ENCODE measurements at places on chromosomes 16 and 17.
A peak's percentile ranks its signal among the peaks of the same experiment; 100 is the strongest.

DNA sequence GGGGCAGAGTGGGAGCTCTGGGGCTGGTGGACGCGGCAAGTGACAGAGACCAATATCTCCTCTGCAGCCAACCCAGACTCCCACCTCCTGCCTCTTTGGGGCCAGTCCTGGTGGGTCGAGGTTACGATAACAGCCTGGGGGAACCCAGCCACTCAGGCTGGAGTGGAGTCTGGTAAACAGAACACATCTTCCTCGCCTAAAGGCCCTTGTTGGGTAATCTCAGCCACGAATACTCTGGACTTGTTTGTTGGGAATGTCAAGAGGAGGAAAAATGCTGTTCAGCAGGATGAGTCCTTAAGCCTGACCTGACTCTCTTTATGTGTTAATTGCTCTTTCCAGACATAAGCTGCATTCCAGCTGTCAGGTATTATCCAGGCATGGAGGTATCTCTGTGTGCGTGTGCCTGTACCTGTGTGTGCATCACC is 8.0 kb upstream of the SPNS2 start:
- no peak for DNase-seq

DNA sequence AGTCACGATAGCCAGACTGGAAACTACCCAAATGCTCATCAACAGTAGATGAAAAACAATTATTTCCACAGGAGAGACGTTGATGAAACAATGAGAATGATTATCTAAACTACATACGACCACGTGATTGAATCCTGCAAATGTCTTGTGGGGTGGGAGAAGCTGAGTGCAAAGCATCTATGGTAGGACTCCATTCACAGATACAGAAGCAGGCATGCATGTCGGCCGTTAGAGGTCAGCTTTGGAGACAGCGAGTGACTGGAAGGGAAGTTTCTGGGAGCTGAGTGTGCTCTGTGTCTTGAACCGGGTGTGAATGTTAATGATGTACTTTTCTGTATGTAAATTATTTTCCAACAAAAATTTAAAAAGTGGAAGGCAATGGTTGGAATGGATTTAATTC is 71.5 kb upstream of the DNAJA2 start:
- DNase-seq, result peak; percentile 94

DNA sequence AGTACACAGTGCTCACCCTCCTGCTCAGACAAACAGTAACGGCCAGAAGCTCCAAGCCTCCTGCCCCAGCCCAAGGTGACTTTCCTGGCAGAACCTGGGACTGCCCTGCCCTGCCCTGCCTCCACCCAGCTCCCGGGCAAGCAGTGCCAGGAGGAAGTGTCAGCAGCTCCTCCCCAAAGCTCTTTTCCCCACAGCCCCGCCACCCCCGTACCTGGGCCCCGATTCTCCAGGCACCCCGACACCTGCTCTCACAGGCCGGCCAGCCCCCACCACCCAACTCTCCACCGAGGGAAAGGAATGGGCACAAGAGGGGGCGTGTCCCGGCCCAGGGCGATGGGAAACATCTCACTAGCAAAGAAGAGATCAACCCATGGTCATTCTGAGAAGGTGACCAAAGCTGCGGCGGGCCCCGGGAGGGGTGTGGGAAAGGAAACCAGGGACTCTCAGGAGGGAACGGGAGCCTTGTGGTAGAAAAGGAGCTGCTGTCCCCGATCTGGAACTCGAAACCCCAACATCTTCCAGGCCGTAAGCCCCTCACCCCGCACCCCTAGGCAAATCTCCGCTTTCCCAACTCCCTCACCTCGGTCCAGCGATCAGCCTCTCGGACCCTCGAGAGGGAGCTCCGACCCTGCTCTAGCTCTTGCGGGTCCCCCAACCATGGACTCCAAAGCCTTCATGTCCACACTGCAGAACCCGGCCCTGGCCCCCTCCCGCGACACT is 1.2 kb downstream of the BCAR1 start:
- DNase-seq, result no peak

DNA sequence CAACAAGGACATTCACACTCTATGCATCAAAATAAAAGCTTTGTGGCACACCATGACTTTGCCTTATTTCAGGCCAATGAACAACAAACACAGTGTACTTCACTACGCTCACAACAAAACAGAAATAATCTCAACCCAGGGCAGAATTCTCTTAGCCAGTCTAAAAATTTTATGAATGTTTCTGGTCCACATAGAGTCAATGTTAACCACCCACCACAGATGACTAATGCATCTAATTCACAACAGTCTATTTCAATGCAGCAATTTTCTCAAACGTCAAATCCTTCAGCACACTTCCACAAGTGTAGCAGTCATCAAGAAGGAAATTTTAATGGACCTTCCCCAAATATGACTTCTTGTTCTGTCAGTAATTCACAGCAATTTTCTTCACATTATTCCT is 101.7 kb downstream of the CHD9 start:
- DNase-seq, result no peak

- no peak for DNase-seq
Measured at GRCh38 chr17:69478916-69479315, 64.4 kb downstream of the MAP2K6 start.

- no peak for DNase-seq
Measured at GRCh38 chr16:65126845-65127624, 5.2 kb upstream of the CDH11 start.

- peak; percentile 45 for DNase-seq
Measured at GRCh38 chr17:67509390-67510287, 132.6 kb downstream of the PITPNC1 start.

DNA sequence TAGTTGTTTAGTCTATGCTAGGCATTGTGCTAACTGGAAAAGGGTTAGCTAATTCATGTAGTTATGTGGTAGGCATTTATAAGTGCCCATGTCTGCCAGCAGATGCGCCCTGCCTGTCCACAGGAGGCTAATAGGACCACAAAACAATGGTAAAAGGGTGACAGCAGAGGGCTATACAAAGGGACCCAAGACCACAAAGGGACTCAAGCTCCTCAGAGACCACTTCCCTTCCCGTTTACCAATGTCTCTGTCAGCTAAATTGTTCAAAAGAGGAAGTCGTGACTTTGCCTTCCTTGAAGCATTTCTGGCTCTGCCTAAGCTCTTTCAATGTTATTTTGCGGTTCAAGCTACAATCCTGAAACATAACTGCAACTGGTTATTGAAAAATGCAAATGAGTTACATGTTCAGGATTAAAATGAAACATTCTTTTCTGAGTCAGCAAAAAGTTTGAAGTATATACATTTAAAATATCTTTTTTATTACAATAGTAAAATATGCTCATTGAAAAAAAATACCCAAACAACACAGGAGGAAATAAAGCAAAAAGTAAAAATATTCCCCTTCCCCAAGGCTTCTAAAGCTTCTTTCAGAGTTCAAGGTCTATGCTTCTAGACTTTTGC is 149.2 kb downstream of the MAF start:
- DNase-seq, result peak; percentile 97

GRCh38 chr16:28522792-28523191 is 16.0 kb downstream of the NUPR1 start:
- DNase-seq, result no peak

GRCh38 chr16:23629516-23629915 is 11.6 kb downstream of the PALB2 start:
- DNase-seq, result no peak

DNA sequence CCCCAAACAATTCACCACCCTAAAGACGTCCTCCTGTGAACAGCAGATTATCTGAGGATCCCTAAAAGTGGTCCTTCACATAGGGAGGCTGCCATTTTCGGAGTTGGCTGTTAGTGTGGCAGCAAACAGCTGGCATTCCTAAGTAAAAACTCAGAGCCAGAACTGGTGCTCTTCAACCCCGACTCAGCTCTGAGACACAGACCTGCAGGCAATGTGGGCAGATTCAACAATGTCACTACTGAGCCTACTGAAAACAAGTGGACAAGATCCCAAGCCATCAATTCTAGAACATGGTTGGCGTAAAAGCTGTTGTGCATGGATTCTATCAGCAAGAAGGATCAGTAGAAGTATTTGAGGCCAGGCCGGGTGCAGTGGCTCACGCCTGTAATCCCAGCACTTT is 247.2 kb downstream of the NTN1 start:
- no peak for DNase-seq

DNA sequence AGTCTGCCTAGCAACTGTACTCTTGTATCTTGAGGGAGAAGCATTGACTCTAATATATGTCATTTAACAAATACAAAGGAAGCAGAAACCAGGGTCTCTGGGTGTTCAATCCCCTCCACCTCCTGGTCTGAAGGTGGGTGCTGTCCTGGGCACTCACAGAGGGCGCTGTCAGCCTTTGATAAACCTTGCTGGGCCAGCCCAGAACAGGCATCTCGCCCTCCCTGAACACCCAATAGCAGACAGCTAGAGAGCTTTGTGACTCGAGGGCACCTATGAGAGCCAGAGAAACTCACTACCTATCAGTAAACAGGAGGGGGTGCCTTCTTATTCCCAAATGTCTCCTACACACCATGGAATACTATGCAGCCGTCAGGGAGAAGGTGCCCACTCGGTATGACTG is 6.4 kb upstream of the PIPOX start:
- no peak for DNase-seq

GRCh38 chr16:58451945-58452401 is 48.0 kb upstream of the NDRG4 start:
- no peak for DNase-seq

DNA sequence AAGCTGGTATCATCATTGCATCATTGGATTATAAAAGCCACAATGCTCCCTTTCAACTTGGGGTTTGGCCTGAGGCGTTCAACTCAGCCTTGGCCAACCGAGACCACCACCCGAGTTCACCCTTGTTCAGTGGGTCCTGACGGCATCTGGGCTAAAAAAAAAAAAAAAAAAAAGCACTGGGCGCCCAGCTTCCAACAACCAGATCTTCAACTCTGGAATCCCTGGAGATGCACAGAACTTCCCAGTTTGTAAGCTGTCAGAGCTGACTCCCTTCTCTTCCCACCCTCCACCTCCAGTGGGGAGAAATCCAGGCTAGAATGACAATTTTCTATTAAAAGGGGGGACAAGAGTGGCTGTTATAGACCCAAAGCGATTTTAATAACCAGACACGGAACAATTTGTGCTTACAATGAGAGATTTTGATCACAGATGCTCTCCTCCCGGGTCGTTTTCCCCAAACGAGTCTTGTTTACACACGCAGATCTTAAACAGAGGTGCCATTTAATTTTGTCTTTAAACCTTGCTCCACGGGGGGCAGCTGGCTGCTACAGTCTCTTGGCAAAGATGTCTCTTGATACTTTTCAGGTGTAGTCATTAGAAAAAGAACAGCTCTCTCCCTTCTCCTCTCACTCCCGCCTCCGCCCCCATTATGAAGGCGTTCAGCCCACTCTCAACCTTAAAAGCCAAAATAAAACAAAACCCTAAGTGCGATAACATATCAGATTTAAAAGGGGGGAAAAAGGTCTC is 26.9 kb downstream of the GPRC5B start:
- no peak for DNase-seq

DNA sequence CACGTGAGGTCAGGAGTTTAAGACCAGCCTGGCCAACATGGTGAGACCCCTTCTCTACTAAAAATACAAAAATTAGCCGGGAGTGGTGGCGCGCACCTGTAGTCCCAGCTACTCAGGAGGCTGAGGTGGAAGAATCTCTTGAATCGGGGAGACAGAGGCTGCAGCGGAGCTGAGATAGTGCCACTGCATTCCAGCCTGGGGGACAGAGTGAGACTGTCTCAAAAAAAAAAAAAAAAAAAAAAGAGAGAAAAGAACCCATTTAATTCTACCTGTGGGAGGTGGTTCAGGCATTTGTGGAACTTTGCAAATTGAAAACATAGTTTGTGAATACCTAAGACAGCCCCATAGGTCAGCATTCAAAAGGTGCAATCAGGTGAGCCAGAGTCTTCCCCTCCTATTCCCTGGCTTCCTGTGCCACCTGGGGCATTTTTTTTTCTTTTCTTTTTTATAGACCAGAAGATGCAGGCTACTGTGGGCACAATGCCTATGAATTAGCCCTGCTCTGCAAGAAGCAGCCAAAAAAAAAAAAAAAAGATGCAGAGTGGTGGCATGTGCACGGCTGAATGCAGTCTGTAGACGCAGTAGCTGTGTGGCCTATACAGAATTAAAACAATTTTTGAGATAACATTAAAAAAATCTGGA is 9.1 kb upstream of the SOCS3 start:
- no peak for DNase-seq

GRCh38 chr17:7849130-7849750 is 5.6 kb upstream of the TMEM88 start:
- no peak for DNase-seq

DNA sequence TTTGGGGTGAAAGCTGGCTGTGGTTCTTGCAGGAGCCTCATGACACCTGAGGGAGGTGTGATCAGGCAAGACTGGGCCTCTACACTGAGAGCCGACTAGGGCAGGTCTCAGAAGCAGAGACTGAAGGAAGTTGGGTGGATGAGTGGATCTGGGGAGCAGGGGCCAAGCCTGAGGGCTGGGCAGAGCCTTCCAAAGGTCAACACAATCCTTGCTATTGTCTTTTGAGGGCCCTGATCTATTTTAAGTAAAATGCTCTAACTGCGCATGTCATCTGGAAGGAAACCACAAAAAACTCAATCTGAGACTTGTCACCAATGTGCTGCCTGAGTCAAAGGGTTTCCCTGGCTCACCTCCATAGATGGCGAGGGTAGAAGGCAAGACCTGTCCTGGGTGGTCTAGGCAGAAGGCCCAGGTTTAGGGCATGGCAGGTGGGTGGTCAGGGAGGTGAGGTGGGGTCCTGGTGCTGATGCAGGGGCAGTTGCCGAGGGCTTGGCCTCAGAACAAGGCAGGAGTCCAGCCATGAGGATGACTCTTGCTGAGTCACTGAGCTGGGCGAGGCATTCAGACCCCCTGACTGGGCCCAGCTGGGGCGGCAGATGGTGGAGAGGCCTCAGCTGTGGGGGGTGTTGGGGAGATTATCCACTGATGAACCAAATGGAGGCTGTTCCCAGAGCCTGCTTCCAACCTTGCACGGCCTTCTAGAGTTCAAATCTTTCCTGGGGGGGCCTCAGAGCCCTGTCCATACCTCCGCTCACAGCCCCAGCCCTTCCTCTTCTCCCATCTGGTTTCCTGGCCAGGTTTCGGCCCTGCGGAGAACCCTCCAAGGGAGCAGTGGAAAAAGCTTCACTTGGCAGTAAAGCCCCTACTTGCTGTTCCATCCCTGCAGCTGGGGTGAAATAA is 5.1 kb downstream of the MVP start:
- DNase-seq, result no peak

DNA sequence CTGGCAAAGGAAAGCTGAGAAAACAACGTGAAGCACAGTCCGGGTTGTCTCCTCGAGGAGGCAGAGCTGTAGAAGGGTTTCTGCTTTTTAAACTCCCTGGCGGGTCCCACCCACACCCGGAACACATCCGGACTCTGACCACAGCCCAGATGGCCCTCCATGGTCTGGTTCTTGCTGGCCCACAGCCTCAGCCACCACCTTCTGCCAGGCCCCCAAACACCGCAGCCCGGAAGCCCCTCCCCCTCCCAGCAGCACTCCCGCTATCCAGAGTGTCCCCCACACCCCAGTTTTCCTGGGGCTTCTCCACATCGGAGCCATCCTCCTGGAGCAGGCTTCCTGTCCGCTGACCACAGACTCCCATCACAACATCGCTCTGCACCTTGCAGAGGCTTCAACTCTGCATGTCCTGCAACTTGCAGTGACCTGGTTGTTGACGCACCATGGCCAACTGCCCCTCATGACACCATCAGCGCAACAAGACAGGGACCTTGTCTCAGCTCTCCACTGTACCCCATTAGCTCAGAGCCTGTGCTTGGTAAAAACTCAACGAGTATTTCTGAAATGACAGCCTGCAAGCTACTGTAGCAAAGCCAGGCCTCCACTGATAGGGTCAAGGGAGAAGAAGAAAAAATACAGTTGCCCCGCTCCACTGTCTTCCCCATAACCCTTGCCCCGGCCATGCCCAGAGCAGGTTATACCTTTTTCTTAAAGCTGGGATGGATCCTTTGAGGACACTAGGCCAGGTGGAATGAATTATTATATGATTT is 129.8 kb downstream of the C16orf78 start:
- DNase-seq, result no peak

- no peak for DNase-seq
Measured at GRCh38 chr16:15781650-15782049, 75.2 kb downstream of the MYH11 start.
